GM04503 (cell line): ENCODE measurements at places on chromosomes 2 and 18.

DNA sequence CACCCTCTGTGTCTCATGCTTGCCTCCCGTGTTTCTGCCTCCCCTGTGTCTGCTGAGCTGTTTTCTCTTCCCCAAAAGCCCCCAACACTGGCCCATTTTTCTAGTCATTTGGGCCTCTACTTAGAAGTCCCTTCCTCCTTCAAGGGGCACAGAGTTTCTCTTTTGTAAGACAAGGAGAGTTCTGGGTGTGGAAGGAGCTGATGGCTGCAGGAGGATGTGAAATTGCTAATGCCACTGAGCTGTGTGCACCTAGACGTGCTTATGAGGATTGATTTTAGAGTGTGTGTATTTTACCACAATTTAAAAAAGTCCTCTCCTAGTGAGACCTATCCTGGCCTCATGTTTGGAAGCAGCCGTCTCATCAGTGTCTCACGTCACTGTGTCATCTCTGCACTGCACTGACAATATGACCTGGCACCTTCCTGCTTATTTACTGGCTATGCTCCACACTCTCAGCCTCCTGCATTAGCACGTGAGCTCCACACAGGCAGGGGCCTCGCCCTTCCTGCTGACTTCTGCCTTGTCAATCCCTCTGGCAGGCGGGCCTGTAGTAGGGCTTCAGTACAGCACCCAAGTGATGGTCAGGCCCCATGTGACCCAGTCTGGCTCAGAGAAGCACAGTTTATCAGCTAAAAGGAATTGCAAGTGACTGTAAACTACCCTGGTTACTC is 8.0 kb upstream of the MBP start:
- DNase-seq = no peak

DNA sequence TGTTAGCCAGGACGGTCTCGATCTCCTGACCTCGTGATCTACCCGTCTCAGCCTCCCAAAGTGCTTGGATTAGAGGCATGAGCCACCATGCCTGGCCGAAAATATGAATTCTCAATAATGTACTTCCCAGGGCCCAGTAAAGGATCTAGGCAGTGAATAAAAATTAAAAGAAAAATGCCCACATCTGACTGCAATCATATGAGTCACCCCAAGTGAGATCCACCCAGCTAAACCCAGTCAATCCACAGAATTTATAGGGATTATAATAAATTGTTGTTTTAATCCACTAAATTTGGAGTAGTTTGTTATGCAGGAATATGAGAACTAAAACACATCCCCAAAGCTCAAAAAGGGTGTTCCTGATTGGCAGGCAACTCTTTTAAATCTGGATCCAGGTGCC is 93.5 kb upstream of the STK39 start:
- no peak for DNase-seq

DNA sequence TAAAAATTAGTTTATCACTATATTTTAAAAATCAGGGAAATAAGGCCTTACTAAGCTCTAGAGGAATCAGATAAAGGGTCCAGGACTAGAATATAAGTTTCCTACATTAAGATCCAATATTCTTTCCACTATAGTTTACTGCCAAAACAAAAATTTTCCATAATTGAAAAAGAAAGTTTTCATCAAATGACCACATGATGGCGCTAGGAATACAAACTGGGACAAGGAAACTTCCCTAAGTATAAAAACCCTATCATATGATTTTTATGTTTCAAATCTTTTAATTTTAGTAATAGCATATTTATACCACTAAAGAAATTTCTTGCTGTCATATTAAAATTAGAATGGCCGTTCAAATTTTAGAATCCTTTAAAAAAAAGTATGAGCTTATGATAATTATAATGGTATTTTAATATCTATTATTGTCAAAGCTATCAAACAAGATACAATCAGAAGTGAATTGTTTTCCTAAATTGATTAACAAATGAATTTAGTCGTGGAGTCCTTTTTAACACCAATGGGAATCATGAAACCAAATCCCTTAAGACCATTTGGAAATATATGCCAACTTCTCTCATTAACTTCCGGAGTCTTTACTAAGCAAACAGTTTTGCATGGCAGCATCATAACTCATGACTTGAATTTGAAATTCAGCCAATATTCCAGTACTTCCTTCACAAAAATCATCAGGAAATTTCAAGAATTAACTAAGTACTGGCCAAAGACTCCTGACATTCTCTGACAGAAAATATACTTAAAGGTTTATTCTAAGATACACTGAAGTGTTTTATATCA is 70.3 kb downstream of the SCN1A start:
- peak; percentile 3 for DNase-seq

DNA sequence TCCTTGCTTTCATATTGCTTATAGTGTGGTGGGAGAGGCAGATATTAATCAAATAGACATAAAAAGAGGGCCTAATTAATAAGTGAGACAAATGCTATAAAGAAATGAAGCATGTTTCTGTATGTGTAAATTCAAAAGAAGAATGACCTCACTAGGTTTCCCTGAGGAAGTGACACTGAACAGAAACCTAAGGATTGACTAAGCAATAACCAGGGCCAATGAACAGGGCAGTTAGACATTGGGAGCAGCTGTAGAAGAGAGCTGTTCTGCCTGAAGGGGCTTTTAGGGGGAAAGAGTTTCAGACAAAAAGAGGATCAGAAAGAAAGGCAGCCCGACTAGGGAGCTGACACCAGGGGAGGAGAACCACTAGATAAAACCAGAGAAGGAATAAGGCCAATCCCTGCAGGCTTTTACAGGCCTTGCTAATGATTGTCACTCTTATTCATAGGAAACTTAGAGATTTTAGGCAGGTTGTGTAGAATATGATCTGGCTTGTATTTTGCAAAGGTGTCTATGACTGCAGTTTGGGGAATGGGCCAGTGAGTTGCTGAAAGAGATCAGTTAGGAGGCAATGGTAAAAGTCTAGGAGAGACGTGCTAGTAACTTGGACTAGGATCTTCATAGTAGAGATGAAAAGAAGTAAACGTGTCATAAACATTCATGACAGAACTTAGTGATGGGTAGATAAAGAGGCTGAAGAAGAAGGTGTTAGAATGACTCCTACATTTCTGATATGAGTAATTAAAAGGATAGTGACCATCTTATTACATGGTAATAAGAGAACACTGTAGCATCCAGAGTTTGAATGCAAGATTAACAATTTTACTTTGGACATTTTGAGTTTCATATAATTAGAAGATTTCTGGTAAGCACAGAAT is 26.8 kb upstream of the NABP1 start:
- no peak for DNase-seq

DNA sequence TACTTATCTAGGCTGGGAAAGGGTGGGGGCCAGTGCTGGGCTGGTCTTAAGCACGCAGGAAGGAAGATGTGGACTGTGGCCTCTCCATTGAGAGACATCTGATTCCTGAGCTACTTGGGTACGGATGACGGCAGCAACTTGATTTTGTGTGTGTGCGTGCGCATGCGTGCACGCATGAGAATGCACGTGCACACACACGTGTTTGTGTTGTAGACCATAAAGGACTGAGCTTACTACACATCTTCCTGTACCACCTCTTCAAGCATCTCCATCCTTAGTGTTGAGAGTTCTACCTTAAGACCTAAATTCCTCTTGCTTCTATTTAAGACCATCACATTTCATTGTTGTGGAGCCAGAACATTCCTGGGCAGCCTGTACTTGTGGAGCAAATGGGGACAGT is 9.5 kb downstream of the WNT6 start:
- DNase-seq = no peak

GRCh38 chr2:85506768-85507181 is 32.2 kb upstream of the MAT2A start:
- no peak for DNase-seq

- no peak for DNase-seq
These were observed 22.3 kb downstream of the IGFBP5 start for GRCh38 chr2:216673021-216673420.

GRCh38 chr2:241389697-241390096 is 33.6 kb downstream of the FARP2 start:
- no peak for DNase-seq

DNA sequence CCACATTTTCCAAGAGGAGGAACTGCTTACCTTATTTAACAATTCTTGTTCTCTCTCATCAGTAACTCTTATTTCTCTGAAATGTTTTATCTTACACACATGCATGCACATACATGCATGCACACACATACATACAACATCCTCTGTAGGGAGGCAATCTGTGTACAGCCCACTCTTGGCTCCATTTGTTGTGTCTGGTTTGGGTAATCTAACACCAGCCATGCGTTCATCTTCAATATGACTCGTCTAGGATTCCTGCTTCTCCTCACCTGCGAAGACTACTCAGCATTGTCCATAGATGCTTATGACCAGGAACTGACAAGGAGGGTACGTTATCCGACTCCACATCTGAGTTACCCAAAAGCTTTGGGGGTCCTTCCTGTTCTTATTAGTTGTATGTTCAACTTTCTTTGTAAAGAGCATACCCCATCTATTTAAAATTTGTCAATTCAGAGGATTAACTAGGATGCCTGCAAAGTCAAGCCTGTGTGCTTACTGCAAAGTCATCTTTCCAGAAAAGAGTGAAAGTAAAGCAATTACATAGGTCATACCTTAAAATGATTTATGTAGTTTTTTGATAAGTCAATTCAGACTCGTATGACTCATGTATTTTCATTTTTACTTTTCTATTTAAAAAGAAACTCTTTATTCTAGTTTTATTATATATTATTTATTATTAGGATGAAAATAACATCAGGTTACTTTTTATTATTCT is 18.2 kb downstream of the LYPD6B start:
- DNase-seq = no peak

DNA sequence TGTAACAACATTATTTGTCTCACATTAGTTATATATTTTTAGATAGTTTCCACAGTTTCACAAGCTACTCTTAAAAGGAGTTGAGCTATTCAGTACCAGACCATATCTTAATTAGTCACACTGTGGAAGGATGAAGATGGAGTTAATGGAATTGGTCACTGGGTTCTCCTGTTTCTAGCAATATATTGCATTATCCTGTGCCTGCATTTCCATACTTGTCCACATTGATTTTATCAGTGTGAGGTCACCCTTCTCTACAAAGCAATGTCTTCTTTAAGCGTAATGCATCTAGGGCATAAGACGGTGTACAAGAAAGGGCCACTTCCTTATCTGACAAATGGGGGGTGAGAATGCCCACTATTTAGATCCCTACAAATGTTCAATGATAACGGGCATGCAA is 216.8 kb upstream of the TANK start:
- DNase-seq = no peak

DNA sequence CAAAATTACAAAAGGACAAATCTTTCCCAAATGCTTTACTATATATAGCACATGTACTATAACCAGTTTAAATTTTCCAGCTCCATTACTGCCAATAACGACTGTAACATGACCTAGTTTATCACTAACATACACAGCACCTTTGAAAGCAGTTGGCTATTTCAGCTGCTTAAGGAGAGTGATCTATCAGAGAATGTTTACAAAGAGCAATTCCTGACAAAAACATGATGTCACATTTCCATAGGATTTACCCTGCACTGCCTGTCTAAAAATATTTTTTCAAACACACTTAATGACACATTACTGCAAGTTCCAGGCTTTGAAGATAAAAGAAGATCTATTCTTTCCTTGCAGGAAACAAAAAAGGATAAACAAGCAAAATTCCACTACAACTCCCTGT is 40.6 kb downstream of the ZNF516 start:
- DNase-seq = no peak

GRCh38 chr2:106257135-106257534 is 63.0 kb upstream of the UXS1 start:
- no peak for DNase-seq

DNA sequence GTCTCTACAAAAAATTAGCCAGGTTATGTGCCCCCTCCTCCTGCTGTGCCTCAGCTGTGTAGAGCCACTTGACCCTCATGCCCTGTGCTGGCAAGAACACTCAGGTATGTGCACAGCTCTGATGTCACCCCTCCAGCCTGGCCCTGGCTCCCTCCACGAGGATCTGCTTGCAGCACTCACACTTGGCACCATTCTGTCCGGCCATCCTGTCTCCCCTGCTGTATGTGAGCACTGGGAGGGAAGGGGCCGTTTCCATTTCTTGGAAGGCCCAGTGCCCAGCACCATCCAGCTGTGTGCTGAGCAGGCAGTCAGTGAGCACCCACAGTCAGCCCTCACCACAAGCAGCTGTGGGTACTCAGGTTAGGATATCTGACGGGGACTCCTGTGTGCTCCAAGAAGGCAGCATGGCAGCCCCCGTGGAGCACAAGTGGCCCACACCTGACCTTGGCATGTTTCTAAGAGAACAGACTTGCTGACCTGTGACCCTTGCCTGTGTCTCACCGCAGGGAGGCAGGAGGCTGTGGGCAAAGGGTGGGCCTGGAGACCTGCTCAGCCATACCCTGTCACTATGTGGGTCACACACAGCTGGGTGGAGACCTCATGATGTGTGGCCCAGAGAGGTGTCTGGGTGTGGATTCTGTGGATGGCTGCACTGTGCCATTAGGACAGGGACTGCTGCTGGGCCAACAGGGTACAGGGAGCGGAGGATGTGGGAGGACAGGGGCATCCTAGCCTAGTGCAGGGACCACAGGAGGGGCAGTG is 31.5 kb downstream of the USP34 start:
- DNase-seq = no peak

- no peak for DNase-seq
These were observed 973.8 kb upstream of the CELF4 start for GRCh38 chr18:38539371-38539770.

- DNase-seq = no peak
These were observed 10.7 kb downstream of the ZEB2 start for GRCh38 chr2:144509001-144509878.

- DNase-seq = no peak
These were observed 16.5 kb downstream of the SMARCAL1 start for GRCh38 chr2:216428618-216429350.

- no peak for DNase-seq
These were observed 151.0 kb downstream of the TMEM17 start for GRCh38 chr2:62354771-62355561.

- no peak for DNase-seq
These were observed 78.0 kb upstream of the HPCAL1 start for GRCh38 chr2:10224734-10225133.

DNA sequence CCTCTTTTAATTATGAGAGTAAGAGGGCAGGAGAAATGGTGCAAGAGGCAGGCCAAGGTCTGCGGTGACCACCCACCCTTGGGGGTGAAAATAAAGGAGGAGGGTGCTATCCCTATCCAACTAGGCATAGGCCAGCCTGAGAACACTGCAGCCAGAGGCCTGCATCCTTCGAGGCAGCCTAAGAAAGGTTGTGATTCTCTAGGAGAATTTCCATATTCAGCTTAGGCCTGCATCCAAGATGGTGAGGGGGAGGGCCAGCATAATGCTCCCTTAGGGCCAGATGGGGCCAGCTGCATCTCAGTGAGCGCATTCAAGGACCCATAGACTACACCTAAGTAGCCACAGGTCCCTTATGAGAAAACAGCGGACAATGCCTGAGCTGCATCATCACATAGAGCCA is 3.5 kb upstream of the UPP2 start:
- DNase-seq = no peak

GRCh38 chr2:64491426-64491825 is 32.7 kb upstream of the AFTPH start:
- DNase-seq = peak; percentile 23

GRCh38 chr2:57990118-57990725 is 56.4 kb upstream of the VRK2 start:
- no peak for DNase-seq
